Activated effector memory CD4-positive, alpha-beta T cell treated with anti-CD3 and anti-CD28 coated beads, Interleukin-2, amount 50 U/mL, for 16 hours (primary cell): ENCODE measurements at places on chromosomes 16 and 17.
A peak's percentile ranks its signal among the peaks of the same experiment; 100 is the strongest.

DNA sequence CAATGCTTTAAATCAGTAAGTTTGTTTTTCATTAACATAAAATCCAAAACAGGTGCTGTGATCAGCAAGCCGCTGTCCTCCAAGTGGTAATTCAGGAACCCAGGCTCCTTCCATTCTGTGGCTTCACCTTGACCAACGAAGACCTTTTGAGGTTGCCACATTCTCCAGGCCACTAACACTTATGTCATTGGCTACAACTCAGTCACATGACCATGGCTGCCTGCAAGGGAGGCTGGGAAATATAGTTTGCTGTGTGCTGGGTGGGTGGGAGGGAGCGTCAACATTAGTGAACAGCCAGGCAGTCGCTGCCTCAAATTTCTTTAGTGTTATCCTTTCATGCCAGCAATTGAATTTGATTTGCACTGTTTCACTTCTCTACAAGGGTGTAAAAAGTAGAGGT lies 549.2 kb downstream of the MAF start:
- DNase-seq = no peak

DNA sequence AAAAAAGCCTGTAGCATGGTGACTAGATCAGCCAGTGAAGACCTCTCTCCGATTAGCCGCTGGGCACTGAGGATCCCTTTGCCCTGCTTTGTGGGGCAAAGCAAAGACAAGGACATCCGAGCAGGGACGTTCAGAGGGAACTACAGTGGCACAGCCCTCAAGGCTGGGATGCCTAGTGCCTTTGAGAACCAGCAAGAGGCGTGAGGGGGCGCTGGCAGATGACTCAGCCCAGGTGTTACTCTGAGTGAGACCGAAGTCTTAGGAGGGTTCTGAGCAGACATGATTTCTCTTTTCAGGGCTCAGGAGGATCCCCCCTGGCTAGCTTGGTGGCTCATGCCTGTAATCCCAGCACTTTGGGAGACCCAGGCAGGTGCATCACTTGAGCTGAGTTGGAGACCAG lies 178.6 kb downstream of the CPPED1 start:
- no peak for DNase-seq

- DNase-seq = no peak
Observed at GRCh38 chr17:38556239-38556638, 49.5 kb downstream of the SRCIN1 start.

- DNase-seq = no peak
Observed at GRCh38 chr16:74268372-74268782, 28.2 kb upstream of the PSMD7 start.

GRCh38 chr17:60901806-60902205 lies 224.2 kb downstream of the BCAS3 start:
- DNase-seq = no peak

- no peak for DNase-seq
Observed at GRCh38 chr16:84521497-84521770, 17.0 kb upstream of the MEAK7 start.

DNA sequence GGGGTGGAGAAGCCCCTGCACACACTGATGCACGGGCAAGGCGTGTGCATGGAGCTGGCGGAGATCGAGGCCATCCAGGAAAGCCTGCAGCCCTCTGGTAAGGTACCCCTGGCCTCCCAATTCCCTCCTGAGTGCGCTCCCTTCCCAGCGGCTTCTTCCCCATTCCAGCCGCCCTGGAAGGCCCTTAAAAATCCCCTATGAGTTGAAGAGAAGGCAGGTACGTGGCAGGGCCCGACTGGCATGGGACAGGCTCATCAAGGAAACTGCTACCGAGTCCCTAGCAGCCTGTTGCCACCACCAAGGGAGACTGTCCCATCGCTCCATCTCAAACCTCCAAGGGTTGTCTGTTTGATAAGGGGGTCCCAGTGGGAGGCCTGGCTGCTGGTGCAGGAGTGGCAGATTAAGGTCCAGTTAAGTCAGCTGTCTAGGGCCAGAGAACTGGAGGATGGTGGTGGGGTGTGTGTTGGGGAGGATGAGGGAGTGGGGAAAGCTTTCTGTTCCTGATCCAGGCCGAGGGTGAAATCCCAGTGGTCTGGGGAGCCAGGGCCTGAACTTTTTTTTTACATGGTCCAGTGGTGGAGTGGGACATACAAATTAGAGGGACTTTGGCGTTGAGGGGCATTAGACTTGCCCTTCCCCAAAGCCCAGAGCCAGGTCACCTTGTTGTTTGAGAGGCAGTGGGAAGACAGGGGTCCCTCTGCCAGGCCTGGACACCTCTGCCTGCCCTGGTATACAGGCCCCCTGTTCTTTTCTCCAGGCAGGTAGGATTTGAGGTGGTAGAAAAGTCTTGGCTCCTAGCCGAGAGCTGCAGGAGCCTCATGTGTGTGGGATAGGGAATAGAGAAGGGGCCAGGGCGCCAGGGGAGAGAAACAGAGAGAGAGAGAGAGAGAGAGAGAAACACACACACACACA lies 994 bp downstream of the IGFBP4 start:
- DNase-seq = no peak

DNA sequence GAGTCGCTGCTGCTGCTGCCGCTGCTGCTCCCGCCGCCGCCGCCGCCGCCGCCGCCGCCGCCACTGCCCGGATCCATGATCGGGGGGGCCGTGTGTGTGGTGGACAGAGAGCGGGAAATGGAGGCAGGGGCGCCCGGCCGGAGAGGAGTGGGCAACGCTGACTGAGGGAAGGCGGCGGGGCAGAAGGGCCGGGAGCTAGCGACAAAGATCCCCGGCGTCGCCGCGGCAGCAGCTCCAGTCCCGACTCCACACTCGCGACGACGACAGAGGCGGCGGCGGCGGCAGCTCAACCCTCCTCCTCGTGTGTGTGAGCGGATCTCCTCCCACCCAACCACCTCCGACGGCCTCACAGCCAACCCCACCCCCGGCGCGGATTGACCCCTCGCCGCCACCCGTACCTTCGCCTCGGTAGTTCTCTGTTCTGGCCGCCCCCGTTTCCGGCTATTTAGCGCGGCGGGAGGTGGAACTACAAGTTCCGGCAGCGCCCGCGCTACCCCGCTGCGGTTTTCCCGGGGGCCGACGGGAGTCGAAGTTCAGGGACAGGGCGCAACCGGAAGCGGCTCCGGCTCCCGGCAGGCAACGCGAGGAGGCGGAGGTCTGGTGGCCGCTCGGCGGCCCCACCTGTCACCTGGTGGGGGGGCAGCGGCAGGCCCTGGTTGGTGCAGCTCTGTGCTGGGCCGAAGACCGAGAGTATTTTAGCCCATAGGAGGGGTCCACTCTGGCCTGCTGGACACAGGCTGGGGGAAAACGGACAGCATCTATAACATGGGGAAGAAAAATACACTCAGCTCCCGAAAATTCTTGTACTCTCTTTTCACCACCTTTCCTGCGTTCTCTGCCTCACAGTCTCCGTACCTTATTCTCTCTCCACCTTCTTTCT lies at the start of gene GSPT1:
GSPT1 (minus strand) TSS at position 313 of the 880 bp plus-strand sequence; CDS start at position 77, 236 bp downstream.
- DNase-seq = peak; percentile 100

DNA sequence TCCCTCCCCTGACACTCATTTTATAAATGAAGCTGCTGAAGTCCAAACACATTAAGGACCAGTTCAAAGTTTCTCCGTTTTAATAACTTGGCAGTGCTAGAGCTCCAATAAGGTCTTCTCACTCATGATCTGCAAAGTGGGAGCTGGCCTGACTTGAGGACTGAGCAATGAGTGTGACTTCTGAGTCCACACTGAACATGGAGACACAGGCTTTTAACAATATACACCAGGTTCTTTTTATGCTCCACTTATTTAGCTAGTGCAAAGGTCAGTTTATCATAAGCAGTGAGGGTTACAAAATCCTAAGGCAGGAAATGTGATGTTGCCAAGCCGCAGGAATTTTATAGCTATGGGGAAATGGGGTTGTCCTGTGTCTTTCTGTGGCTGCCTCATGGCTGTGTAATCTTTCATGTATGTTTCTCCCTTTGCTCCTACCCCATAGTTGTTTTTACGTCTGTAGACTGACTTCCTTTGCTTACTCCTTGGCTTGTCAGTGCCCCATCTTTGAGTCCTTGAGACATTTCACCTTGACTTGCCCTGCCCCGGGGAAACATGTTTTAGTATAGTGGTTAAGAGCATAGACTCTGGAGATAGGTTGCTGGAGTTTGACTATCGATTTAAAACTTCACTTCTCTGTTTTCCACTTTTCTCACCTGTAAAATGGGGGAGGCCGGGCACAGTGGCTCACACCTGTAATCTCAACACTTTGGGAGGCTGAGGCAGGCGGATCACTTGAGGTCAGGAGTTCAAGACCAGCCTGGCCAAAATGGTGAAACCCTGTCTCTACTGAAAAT lies 12.2 kb upstream of the MMD start:
- DNase-seq = no peak

- DNase-seq = no peak
Observed at GRCh38 chr17:67482764-67483163, 105.7 kb downstream of the PITPNC1 start.

GRCh38 chr16:54212893-54213292 lies 73.7 kb downstream of the IRX3 start:
- no peak for DNase-seq

DNA sequence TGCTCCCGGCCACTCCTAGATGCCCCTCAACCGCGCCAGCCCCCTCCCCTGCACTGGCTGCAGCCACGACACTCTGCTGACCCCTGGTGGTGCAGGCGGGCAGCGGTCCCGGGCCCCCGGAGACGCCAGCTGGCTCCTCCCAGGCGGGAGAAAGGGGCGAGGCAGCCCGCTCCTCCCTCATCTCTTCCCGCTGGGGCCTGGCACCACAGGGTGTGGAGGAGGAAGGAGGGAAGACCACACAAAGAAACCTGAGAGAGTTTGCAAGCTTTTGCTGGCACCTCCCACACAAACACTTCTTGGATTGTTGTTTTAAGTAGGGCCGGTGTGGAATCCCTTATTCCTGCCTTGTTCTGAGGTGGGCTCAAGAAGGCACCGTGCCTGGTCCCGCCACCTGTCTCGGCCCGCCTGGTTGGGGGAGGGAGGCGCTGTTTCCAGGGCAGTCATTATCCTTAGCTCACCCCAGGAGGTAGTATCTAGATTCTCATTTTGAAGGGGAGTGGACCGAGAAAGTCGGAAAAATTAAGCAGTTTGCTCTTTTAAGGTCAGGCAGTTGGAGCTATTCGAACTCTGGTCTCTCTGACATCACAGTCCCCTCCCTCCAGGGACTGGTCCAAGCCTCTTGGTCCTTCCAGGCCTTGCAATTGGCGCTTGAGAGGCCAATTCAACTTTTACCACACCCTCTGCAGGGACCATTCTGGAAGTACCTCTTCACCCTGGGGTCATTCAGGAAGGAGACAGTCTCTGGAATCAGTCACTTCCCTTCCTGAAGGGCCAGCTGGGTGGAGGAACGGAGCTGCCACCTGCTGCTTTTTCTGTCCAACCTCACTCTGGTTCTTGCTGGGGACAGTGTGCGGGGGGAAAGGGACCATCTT lies 959 bp upstream of the ANKRD13B start:
- DNase-seq = peak; percentile 93

GRCh38 chr16:20906341-20907255 lies 6.0 kb downstream of the LYRM1 start:
- DNase-seq = no peak

GRCh38 chr17:62614142-62614541 lies 13.3 kb upstream of the MRC2 start:
- no peak for DNase-seq

- DNase-seq = no peak
Observed at GRCh38 chr17:29642171-29642611, 19.5 kb upstream of the CORO6 start.

- no peak for DNase-seq
Observed at GRCh38 chr16:10103118-10103517, 79.1 kb downstream of the GRIN2A start.

DNA sequence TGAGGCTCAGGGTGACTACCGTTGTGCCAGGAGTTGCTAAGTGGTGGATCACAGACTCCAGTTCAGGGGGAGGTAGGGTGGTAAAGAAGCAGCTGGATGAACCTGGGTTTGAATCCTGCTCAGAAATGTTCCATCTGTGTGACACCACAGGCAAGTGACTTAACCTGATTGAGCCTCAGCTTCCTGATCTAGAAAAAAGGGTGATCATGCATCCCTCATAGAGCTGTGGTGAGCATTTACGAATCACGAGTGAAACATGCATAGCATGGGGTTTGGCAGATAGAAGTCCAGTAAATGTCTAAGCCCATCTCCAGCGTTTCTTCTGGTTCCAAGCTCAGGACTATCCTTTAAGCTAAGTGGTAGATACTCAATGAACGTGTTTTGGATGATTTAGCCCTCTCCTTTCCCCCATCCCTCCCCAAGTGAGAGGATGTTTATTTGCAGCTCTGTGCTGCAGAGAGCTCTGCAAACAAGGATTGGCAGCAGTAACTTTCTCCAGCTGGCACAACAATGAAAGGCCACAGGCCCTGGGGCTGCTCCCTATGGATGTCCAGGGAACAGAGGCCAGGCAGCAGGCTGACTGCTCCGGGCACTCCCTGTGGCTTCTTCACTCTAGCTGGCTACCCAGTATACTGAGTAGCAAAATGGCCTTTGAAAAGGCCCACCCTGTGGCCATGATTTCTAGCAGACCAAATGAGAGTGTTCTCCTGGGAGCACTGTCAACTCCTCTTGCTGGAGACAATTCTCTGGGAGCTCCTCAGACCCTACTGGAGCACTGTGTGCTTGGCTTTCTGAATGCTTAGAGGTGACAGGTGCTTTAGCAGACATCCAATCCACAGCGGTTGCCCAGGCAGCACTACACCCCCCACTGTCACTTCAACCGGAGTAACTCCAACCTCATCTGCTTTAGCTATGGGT lies 21.3 kb downstream of the CA4 start:
- no peak for DNase-seq

GRCh38 chr17:75738218-75738802 lies 17.1 kb downstream of the ITGB4 start:
- no peak for DNase-seq

DNA sequence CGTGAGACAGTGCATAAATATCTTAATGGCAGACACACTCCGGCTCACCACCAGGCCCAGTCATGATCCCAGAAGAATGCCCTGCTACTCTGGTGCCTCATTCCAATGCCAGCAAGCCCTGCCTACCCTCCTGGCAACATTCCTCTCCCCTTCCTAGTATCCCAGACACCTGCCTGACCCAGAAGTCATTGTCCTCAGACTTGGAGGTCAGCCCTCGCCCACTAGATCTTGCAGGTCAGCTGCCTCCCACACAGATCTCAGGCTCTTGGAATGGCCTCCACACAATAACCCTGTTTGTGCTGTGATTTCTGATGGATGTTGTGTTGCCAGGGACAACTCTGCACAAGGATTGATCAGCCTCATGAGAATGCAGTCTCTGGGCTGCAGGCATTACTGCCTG lies 1.8 kb upstream of the TEX2 start:
- DNase-seq = no peak

- DNase-seq = no peak
Observed at GRCh38 chr16:12142157-12142556, 165.6 kb downstream of the SNX29 start.

DNA sequence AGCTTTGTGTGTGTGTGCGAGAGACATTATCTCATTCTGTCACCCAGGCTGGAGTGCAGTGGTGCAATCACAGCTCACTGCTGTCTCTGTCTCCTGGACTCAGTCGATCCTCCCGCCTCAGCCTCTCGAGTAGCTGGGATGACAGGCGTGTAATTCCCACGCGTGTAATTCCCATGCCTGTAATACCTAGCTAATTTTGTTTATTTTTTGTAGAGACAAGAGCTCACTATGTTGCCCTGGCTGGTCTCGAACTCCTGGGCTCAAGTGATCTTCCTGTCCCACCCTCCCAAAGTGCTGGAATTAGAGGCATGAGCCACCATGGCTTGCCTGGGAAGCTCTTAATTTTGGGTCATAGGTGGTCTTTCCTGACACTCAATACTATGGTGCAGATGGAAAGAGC lies 205.3 kb upstream of the TNRC6C start:
- DNase-seq = peak; percentile 8

- DNase-seq = peak; percentile 88
Observed at GRCh38 chr16:19907161-19907992, 22.7 kb upstream of the GPRC5B start.

GRCh38 chr17:7814969-7815368 lies 19.0 kb upstream of the KDM6B start:
- DNase-seq = no peak
